Activated T-cell treated with anti-CD3 and anti-CD28 coated beads for 48 hours (primary cell): ENCODE measurements at places on chromosomes 2 and 18.

DNA sequence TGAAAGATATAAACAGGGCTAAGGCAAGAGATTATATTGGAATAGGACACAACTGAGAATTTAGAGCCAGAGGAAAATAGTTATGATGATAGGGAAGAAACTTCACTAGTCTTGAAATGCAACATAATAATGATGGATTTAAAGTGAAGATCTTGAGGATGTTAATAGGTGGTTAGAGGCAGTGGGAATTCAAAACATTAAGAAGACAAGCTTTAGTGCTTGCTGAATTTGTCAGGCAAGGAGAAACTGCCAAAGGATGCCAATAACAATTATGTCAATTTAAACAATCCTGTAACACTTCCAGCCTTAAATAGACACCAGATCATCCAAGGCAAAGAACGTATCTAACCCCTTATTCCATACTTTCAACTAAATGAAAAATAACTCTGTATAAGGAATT, 330.1 kb downstream of the ERBB4 start:
- DNase-seq: no peak

- DNase-seq: no peak
These were observed 3.7 kb downstream of the SCN9A start for GRCh38 chr2:166372046-166372445.

- DNase-seq: no peak
These were observed 63.8 kb downstream of the CSRNP3 start for GRCh38 chr2:165533331-165533730.

DNA sequence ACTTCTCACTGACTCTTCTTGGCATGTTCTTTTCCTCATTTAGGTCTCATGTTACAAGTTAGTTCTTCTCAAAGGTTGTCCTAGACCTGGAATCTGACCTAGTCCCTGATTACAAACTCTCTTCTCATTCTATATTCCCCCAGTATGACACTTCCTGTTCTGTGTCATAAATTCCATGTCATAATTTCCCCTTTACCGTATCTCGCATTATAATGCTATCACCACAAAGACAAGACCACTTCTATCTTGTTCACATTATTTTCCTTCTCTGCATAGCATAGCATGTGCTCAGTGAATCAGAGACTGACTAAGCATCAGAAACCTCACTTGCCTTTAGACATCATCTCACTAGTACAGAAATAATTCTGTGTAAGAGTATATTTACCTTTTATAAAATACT, 63.6 kb upstream of the CAVIN2 start:
- DNase-seq: no peak

GRCh38 chr2:157625296-157625695, 3.4 kb downstream of the ACVR1C start:
- no peak for DNase-seq
